Karpas-422 (cell line): ENCODE measurements at places on chromosomes 6 and 20.

DNA sequence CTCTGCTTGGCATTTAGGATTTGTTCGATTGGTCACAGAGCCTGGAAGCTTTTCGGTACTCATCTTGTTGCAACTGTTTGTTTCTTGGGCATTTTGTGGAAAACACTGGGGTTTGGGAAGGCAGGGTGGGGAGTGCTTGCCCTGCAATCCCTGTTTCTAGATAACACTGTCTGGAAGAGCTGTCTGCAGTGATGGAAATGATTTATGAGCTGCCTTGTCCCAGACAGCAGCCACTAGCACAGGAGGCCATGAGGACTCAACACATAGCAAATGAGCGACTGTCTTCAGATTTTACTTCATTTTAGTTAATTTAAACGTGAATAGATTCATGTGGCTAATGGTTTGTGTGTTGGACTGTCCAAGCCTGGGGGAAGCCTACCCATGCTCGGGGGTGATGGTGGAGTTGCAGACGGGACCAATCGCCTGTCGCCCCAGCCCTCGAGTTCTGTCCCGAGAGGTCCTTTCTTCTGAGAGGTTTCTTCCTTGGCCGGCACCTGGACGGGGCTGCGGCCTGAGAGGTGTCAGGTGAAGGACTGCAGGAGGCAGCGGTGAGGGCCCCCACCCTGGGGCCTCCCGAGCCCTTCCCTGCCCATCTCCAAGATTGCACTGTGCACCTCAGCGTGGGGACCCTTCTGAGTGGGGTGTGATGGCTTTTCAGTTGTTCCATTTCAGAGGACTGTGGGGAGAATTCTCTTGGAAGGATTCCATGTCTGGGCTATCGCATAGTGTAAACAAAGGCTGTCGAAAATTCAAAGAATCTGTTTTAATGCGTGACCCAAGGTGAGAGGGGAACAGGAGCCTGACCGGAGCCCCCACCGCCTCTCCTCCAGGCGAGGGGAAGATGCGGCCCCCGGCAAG lies 55.4 kb downstream of the SMOC2 start:
- H3K4me3 ChIP-seq = no peak overlapping the region
- DNase-seq = no peak
- H3K27ac ChIP-seq = no peak overlapping the region

- no peaks in the 10 kb centered on the region for H3K27me3 ChIP-seq
- peaks cover 13% of the 10 kb centered on the region for H3K4me1 ChIP-seq
- H3K27ac ChIP-seq = peak overlapping the region; percentile 57; the same call in 1 of the 2 replicates
Observed at GRCh38 chr6:109743739-109744138, 52.6 kb downstream of the FIG4 start.

DNA sequence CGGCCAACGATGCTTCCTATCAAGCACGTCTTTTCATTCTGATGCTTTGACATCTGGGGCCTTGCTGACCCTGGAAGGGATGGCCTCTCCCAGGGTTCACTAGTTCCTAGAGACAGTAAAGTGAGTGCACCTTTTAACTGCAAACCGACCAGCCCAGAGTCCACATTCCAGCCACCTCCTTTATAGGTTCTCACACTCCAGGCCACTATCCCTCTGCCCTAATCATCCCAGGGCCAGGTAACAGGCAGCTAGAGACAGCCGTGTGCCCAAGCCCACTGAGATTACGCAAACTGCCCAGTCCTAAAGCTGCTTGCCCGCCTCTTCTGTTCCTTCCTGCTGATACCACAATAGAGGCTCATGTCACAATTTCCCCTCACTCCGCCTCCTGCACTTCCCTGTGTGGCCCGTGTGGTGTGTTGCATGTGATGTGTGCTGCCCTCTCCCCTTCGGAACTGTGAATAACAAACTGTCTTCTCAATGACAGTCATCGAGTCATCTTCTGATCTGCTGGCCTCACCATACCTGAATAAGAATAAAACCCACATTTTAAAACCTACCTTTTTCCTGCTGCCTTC lies 123.7 kb upstream of the EXOC2 start:
- no peak overlapping the region for H3K27ac ChIP-seq
- H3K4me3 ChIP-seq = no peak overlapping the region
- H3K4me1 ChIP-seq = no peaks in the 10 kb centered on the region
- no peak for DNase-seq

- no peak overlapping the region for H3K4me3 ChIP-seq
- no peak for DNase-seq
- no peaks in the 10 kb centered on the region for H3K4me1 ChIP-seq
- H3K36me3 ChIP-seq = no peaks in the 10 kb centered on the region
- no peaks in the 10 kb centered on the region for H3K27me3 ChIP-seq
Observed at GRCh38 chr20:54640800-54641199, 165.4 kb downstream of the DOK5 start.

DNA sequence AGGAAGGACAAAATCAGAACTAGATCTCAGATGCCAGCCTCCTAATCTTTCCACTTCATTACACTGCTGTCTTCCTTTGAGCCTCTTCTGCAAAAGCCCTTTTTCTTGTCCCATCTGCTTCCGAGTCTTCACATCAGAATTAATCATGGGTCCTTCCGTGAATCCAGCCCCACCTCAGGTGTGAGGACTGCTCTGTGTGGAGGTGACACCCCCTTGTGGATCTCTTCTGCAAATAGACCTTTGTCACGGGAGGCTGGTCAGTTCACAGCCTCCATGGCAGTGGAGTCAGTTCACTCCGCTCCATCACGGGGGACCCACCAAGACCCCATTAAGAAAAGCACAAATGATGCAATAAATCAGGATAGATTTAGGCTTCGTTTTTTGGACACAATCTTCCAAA lies 171.1 kb downstream of the ADAT2 start:
- H3K27ac ChIP-seq = no peak overlapping the region
- peak; percentile 46 for DNase-seq
- no peaks in the 10 kb centered on the region for H3K27me3 ChIP-seq
- H3K4me1 ChIP-seq = no peaks in the 10 kb centered on the region
- H3K36me3 ChIP-seq = no peaks in the 10 kb centered on the region

- DNase-seq = no peak
- H3K4me3 ChIP-seq = no peak overlapping the region
- no peaks in the 10 kb centered on the region for H3K36me3 ChIP-seq
- no peaks in the 10 kb centered on the region for H3K27me3 ChIP-seq
- no peak overlapping the region for H3K27ac ChIP-seq
Observed at GRCh38 chr6:142867355-142867801, 77.6 kb downstream of the HIVEP2 start.

DNA sequence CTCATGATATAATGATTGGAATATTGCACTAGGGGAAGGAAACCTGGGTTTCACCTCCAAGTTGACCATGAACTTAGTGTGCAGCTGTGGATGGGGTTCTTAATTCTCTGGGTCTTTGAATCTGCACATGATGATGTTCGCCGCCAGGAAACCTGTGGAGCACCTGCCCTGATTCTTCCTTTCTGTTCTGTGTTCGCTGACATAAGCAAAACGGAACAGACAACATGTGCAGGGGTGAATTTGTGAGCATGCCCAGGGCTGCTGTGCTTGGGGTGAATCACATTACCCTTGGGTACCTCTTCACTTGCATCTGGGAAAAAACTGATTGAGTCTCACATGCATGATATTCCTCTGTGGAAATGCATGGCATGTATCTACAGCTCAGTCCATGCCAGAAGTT lies 48.8 kb downstream of the CAP2 start:
- DNase-seq = no peak
- H3K27ac ChIP-seq = no peak overlapping the region
- H3K27me3 ChIP-seq = no peaks in the 10 kb centered on the region
- H3K4me1 ChIP-seq = no peaks in the 10 kb centered on the region

GRCh38 chr6:150738092-150738629 lies 127.3 kb upstream of the MTHFD1L start:
- H3K4me3 ChIP-seq = no peak overlapping the region
- DNase-seq = no peak
- H3K36me3 ChIP-seq = peaks cover 24% of the 10 kb centered on the region; the same call in 1 of the 2 replicates

GRCh38 chr6:7680393-7681075 lies 45.4 kb upstream of the BMP6 start:
- no peaks in the 10 kb centered on the region for H3K36me3 ChIP-seq
- no peaks in the 10 kb centered on the region for H3K27me3 ChIP-seq
- no peaks in the 10 kb centered on the region for H3K4me1 ChIP-seq
- H3K4me3 ChIP-seq = no peak overlapping the region

DNA sequence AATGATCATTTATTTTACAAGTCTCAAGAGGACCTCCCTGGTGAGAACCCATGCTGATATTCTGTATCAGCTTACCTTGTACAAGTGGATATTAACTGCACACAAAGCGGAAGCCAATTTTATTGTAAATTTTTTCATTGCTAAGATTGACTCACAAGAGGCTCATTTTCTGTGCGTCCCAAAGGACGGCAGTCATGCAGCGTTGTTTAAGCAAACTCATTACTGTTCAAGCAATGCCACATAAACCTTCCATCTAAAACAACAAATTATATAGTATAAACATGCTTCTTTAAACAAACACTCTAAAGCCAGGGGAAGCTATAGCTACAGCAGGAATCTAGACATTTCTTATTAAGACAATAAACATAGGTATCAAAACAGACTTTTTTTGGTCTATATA lies 575.3 kb downstream of the FRK start:
- no peak overlapping the region for H3K27ac ChIP-seq
- H3K27me3 ChIP-seq = no peaks in the 10 kb centered on the region
- H3K4me1 ChIP-seq = no peaks in the 10 kb centered on the region
- no peak for DNase-seq
- no peaks in the 10 kb centered on the region for H3K36me3 ChIP-seq
- H3K4me3 ChIP-seq = no peak overlapping the region

DNA sequence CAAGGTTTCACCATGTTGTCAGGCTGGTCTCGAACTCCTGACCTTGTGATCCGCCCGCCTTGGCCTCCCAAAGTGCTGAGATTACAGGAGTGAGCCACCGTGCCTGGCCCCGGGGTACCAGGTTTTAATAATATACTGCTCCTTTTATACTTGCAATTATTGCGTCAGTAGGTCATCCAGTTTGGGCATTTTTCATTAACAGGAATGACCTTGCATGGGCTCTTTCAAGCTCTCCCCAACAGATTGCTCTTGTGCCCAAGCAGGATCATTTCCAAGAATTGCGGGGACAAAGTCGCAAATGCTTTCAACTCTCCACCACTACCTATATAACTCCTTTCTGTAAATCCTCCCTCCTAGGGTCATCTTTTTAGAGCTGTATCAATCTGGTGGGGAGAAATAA lies 23.8 kb downstream of the STK38 start:
- DNase-seq = no peak
- no peak overlapping the region for H3K27ac ChIP-seq
- H3K4me1 ChIP-seq = peaks cover 22% of the 10 kb centered on the region
- no peak overlapping the region for H3K4me3 ChIP-seq
- peaks cover 55% of the 10 kb centered on the region for H3K36me3 ChIP-seq
- H3K27me3 ChIP-seq = no peaks in the 10 kb centered on the region

DNA sequence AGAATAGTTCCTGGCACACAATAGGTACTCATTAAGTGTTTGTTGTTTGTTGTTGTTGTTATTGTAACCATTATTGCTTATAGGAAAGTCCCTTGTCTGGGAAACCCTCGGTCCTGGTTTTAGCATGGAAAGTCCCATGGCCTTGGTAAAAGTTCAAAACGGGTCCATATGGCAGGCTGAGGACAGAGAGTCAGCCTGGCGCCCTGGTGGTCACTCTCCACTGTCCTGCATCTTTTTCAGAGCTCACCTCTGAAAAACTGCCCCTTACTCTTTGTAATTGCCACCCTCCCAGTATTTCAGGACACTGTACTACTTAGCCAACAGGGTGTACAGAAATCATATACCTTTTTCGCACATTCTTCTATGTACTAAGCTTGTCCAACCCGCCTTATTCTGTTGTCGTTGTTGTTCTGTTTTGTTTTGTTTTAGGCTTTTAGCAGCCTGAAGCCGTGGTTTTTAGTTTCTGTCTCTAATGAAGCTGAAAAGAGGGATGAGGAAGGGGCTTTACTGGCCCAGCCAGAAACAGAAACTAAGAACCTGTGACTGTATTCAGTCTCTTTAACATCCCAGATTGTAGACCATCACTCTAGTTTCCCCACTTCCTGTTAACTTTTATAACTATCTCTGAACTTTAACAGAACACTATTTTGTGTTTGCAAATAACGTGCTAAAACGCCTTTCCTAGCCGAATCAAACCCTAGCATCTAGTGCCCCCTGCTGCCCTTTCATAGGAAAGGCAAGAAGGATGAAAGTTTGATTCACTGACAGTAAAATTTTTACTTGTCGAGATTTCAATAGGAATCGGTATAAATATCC lies 7.6 kb upstream of the TMEM14A start:
- no peaks in the 10 kb centered on the region for H3K36me3 ChIP-seq
- peak overlapping the region; percentile 79 for H3K4me3 ChIP-seq
- peaks cover 54% of the 10 kb centered on the region for H3K4me1 ChIP-seq

DNA sequence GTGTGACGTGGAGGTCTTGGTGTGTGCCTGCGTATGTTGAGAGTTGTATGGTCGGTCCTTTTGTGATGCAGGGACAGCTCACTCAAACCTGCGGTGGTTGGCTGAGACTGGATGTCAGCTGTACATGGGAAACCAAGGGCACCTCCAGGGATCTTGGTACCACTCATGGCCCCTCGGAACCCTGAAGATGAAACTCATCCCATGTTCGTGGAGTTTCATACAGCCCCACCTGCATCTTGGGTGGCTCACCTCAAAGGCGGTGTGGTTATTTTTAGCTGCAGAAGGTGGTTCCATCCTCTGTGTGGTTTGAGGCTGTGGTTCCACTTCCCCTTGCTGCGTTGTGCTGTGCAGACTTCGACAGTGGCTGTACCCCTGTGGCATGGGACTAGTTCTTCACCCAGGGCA lies 52.6 kb upstream of the SLC22A1 start:
- H3K27ac ChIP-seq = no peak overlapping the region
- no peak overlapping the region for H3K4me3 ChIP-seq
- H3K36me3 ChIP-seq = no peaks in the 10 kb centered on the region
- peak; percentile 71 for DNase-seq

GRCh38 chr6:149137594-149137993 lies 179.9 kb upstream of the TAB2 start:
- H3K4me1 ChIP-seq = no peaks in the 10 kb centered on the region
- H3K4me3 ChIP-seq = no peak overlapping the region
- H3K27ac ChIP-seq = no peak overlapping the region
- no peaks in the 10 kb centered on the region for H3K36me3 ChIP-seq

- H3K27ac ChIP-seq = no peak overlapping the region
- DNase-seq = no peak
- no peaks in the 10 kb centered on the region for H3K36me3 ChIP-seq
- H3K4me1 ChIP-seq = no peaks in the 10 kb centered on the region
- no peak overlapping the region for H3K4me3 ChIP-seq
Observed at GRCh38 chr6:114785235-114786127, 442.7 kb upstream of the HS3ST5 start.

- H3K4me1 ChIP-seq = peaks cover 19% of the 10 kb centered on the region
- H3K27ac ChIP-seq = no peak overlapping the region
- no peak overlapping the region for H3K4me3 ChIP-seq
- no peak for DNase-seq
- H3K36me3 ChIP-seq = peaks cover 13% of the 10 kb centered on the region
Observed at GRCh38 chr20:301886-302848, 4.8 kb downstream of the ZCCHC3 start.

- DNase-seq = no peak
- H3K27ac ChIP-seq = no peak overlapping the region
- no peaks in the 10 kb centered on the region for H3K4me1 ChIP-seq
- H3K36me3 ChIP-seq = no peaks in the 10 kb centered on the region
Observed at GRCh38 chr6:168157272-168158212, 78.5 kb upstream of the FRMD1 start.

GRCh38 chr6:30769088-30769852 lies 24.9 kb upstream of the IER3 start:
- no peak overlapping the region for H3K4me3 ChIP-seq
- no peaks in the 10 kb centered on the region for H3K36me3 ChIP-seq
- no peaks in the 10 kb centered on the region for H3K4me1 ChIP-seq
- no peak overlapping the region for H3K27ac ChIP-seq

GRCh38 chr6:89385156-89385667 lies 26.9 kb downstream of the RRAGD start:
- H3K36me3 ChIP-seq = no peaks in the 10 kb centered on the region
- peak; percentile 67 for DNase-seq
- no peak overlapping the region for H3K27ac ChIP-seq
